ENCODE measurements at places on chromosomes 3 and 15.
A peak's percentile ranks its signal among the peaks of the same experiment; 100 is the strongest.

GRCh38 chr15:58519516-58519915 is 87.7 kb downstream of the LIPC start:
- no peak for DNase-seq

- DNase-seq: no peak
These were observed 595.1 kb downstream of the TUSC7 start for GRCh38 chr3:117304681-117305080.

- no peak for DNase-seq
These were observed 16.6 kb upstream of the KY start for GRCh38 chr3:134667406-134667805.

- no peak for DNase-seq
These were observed 25.8 kb downstream of the MKRN2 start for GRCh38 chr3:12582730-12583129.

DNA sequence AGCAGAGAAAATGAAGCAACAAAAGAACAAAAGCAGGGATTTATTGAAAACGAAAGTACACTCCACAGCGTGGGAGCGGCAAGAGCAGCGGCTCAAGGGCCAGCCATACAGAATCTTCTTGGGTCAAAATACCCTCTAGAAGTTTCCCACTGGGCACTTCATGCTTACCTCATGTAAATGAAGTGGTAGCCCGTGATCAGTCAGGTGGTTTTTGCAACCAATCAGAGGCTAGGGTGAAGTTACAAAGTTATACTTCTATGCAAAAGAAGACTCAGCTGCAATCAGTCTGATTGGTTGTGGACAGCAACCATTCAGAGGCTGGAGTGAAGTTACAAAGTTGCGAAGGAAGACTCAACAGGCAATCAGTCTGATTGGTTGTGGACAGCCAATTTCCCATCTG is 37.8 kb upstream of the TRH start:
- DNase-seq: peak; percentile 63

DNA sequence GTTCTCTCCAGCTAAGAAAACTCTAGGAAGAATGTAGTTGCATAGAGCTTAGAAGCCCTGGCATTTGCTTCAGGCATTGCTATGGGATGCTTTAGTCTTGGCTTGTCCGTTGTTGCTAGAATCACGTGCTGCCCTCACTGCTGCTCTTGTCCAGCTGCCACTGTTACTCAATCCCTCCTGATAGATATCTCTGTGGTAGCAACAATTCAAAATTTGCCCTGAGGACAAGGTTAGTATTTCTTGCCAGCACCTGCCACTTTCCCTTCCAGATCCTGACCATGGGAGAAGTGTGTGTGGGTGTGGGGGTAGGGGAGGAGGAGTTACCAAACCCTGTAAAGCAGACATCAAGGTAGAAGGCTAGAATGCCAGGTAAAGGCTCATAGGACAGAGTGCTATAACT is 113.8 kb downstream of the PPM1L start:
- no peak for DNase-seq

DNA sequence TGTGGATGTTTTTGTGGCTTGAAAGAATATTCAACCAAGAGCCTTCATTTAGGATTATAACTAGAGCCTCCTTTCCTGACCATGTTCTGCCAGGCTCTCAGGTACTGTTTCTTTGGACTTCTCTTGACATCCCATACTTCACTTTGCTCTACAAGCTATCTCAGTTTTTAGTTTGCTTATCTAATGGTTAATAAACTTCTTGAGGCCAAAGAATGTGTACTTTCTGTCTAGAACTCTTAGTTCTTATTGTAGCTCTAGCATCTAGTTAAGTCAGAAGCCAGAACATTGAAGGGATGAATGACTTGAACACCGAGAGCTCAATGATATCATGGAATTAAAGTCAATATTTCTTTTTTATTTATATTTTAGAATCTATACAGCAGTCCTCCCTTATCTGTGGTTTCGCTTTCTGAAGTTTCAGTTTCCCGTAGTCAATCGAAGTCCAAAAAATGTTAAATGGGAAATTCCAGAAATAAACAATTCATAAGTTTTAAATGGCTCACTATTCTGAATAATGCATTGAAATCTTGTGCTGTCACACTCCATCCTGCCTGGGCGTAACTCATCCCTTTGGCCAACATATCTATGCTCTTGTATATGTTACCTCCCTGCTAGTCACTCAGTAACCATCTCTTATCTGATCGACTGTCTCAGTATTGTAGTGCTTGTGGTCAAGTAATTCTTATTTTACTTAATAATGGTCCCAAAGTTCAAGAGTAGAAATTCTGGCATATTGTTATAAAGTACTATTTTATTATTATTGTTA is 368.6 kb upstream of the RBMS3 start:
- no peak for DNase-seq

GRCh38 chr3:58074997-58075396 is 66.8 kb downstream of the FLNB start:
- no peak for DNase-seq

Data from midbrain (tissue), 1 donor.